Fibroblast of skin of abdomen (primary cell): ENCODE measurements at places on chromosomes 1 and 21.

DNA sequence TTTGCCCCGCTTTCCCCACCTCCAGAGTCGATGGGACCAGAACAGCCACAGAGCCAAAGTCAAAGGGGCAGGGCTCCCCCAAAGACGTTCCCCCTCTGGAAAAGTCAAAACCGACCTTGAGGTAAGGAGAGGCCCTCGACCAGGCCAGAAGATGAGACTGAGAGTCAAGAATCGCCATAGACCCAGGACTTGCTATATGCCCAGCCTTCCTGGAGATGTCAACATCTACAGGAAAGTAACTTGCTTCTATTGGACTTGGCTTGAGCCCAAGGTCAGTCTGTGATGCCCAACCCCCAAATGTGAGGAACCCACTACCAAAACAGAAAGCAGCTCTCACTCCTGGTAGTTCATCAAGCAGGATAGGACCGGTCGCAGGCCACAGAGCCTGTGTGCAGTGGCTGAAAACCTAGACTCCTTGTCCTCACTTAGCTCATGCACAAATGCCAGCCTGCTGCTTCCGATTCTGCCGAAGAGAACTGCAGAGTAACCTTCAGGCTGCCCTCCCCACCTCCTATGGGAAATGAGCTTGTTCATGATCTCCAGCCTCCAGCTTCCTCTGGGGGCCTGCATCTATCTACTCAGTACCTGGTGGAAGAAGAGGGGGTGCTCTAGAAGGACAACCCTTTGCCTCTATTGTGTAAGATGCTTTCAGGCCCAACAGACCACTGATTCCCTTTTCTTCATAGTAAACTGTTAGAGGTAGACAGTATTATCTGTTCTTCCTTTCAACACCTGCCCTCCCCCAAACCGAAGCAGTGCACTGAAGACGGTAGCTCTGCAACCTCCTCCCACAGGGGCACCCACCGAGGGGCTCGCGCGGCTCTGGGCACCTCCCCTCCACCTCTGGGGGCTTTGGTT lies 1.4 kb downstream of the ACOT7 start:
- DNase-seq, result no peak

- DNase-seq, result peak; percentile 76
Observed at GRCh38 chr1:229190057-229190575, 80.8 kb upstream of the RAB4A start.

DNA sequence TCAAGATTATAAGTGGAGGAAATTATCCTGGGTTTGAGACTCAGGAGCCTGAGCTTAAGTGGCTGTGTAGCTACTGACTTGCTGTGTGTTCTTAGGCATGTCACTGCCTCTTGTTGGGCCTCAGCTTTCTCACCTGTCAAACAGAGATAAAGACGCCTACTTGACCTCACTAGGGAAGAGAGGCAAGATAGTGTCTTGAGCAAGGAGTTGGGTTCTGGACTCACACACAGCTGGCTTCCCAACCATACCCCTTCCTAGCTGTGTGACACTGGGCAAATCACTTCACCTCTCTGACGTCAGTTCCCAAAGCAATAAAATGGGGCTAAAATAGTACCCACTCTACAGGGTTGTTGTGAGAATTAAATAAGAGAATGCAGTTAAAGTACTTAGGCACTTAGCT lies 11.6 kb upstream of the EPB41 start:
- DNase-seq, result no peak

DNA sequence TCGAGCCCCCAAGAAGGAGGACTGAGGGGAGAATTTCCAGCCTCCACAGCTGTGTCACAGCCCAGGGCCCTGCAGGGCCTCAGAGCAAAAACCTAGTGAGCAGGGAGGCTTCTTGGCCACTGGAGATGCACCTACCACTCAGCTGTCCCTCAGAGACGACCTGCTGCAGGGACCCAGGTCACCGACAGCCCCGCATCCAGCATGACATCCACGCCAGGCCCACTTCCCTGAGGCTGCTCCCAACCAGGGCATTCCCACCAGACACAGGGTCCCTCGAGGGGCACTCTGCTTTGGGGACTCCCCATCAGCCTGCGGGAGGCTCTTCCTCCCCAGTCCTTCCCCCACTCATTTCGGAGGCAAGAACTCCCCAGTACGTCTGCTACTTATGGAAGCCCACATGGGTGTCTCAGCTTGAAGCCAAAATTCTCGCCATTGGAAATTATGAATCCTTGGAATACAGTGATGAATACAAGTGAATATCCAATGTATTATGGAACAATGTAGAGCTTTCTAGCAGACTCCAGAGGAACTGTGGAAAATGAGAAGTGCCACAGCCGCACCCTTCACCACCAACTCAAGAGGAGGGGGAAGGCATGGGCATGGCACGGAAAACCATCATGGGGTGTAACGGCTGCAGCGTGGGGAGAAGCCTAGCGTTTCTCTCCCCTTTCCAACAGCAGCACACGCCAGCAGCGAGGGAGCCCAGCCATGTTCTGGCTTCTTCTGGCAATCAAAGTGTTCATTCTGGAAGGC lies 6.9 kb downstream of the TFF3 start:
- DNase-seq, result no peak

GRCh38 chr1:37723072-37723389 lies 30.7 kb downstream of the CDCA8 start:
- no peak for DNase-seq

DNA sequence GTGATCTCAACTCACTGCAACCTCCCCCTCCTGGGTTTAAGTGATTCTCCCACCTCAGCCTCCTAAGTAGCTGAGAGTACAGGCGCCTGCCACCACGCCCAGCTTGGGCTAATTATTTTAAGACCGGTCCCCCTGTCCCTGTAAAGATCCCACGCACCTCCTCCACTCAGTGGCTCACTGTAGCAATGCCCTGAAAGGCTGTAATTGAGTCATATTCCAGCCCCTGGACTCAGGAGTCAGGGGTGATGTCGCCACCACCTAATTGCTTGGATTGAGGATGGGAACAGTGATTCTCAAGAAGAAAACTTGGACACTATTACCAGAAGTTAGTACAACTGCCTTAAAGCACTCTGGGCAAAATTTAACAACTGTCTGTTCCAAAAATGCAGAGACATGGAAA lies 3.1 kb upstream of the EDARADD start:
- DNase-seq, result no peak

DNA sequence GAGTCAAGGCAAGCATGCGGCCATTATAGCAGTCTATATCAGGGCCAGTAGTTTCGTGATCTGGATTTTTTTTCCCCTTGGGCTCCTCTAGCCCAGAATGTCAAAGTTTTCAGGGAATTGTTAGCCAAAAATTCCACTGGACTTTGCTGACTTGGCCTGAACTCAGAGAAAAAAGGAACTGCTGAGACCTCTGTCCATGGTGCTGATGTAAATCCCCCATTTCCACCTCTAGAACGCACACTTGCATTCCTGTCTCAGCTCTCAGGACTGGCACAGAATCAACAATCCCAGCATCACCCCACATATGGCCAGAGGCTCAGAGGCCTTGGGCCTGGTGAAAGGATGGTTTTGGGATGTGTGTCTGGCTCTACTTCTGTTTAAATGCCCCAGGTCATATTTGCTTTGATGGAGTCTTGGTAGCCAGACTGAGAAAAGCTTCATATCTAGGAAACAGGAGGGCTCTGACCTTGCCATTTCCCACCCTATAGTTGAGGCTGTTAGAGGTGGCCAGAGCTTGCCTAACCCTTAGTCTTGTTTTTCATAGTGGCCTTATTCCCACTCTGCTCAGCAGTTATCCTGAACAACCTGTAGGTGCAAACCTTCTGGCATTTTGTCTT lies 16.9 kb upstream of the EFCAB14 start:
- DNase-seq, result peak; percentile 61

GRCh38 chr1:99784143-99784542 lies 17.7 kb upstream of the FRRS1 start:
- no peak for DNase-seq

DNA sequence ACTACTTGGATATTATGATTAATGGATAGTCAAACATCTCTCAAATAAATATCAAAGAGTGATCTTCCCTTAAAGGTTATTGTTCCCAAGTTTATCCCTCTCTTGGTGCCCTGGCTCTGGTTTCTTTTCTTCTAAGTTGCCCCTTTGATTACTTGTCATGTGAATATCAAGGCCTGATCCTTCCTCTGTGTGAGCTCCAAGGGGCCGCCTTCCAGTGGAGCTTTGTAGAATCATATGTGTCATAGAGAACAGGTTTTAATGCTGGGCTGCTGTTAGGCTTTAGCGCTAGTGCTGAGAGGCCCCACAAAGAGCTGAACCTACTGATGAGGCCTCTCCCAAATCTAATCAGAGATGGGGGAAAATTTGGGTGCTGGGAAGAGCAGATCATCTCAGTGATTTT lies 25.5 kb downstream of the UCK2 start:
- no peak for DNase-seq

DNA sequence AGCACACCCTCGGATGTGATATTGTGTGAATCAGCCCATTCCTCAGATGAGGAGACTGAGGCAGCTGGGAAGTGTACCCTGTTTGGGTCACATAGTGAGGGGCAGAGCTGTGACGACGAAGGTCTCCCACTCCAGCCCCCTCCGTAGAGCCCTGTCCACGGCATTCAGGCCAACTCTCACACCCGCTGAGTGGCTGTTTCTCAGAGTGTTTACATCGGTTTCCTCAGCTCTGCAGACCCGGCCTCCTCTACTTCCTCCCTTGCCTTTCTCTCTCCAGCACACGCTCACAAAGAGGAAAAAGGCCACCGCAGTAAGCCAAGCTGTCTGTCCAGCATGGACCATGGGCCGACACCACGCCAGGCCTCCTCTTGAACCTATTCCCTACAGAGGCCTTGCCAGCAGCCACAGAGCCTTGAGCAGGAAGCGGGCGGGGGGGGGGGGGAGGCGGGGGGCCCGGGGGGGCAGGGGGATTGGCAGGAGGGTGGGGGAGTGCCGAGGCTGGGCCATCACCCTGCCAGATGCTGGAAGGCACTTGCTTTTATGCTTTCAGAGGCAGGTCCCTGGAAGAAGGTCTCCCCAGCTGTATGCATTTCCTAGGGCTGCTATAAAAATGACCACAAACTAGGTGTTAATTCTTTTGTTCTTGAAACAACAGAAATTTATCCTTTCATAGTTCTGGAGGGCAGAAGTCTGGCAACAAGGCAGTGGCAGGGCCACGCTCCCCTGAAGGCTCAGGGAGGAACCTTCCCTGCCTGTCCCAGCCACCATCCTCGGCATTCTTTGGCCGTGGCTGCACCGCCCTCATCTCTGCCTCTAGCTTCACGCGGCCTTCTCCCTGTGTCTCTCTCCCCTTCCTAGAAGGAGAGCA lies 178.4 kb downstream of the PSMG1 start:
- DNase-seq, result peak; percentile 37

GRCh38 chr21:35635261-35635660 lies 425.1 kb downstream of the SETD4 start:
- peak; percentile 99 for DNase-seq

- no peak for DNase-seq
Observed at GRCh38 chr1:246092136-246092535, 414.9 kb downstream of the SMYD3 start.
